ENCODE measurements at places on chromosomes 5 and 9.

DNA sequence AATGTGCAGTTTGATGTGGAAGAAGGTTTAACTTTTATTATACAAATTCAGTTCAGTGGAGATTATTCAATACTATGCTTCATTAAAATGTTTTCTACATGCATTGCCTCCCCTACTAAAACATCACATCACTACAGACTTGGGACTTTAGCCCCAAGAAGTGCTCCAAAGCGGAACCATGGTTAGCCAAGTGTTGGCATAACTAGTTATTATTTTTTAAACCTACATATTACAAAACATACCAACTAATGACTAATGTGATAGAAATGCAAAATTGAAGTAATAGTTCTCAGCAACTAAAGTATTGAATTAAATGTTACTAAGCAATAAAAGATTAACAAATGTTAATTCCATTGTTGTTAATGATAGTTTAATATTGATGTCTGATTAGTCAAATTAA, 74.5 kb downstream of the XRCC4 start:
- no peak for DNase-seq

DNA sequence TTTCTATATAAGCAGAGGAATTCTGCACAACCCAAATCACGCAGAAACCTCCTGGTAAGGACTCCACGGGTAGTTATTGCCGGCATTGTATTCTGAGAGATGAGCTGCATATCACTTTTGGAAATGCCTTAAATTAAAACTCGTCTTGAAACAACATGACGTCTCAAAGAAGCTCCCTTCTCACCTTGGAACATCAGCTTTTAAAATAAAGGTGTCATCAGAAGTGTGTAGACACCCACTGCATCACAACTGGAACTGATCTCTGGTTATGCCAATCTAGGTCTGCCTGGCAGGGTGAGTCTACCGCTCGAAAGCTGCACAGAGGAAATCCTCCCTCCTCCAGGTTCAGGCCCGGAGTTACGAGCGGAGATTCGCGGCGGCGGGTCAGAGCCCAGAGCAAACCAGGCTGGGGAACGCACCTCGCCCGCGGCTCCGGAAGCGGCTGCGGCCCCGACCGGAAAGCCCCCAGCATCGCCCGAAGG, 974 bp upstream of the SLC12A2 start:
- no peak for DNase-seq

DNA sequence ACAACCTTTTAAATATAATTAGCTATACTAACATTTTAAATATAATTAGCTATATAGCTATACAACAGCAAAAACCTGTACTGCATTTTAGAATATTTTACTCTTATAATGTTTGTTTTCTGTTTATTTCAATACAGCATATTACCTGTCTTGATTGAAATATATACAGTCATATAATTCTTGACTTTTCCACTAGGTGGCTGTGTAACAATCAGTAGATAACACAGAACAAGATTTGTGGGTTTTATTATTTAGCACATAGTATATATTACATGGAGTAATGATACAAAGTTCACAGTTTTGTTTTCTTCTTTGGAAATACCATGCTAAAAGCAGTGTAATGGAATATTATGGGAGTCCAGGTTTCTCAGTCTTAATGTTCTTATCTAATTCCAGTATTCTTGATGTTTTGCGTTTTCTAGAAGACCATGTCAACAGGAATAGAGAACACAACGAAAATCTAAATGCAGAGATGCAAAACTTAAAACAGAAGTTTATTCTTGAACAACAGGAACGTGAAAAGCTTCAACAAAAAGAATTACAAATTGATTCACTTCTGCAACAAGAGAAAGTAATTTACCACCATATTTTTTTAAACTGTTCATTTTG, 13.3 kb downstream of the HMMR start:
- no peak for DNase-seq

GRCh38 chr9:12785260-12785770, 10.5 kb downstream of the LURAP1L start:
- no peak for DNase-seq

DNA sequence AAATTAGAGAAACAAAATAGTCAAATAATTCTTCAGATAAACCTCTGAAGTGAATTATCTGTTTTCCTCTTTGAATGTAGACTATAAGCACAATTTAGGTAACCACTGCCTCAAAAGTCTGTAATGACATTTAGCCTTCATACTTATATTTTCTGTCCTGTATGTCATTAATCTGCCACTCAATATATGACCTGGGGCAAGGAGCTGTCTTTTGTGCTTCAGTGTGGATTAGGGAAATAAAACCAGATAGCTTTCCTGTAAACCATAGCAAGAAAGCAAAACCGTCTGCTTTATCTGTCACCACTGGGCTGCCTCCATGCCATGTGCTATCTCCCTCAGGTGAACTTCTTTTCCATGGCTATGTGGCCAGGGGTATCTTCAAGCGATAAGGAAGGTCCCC, 606.6 kb upstream of the C9orf72 start:
- no peak for DNase-seq

DNA sequence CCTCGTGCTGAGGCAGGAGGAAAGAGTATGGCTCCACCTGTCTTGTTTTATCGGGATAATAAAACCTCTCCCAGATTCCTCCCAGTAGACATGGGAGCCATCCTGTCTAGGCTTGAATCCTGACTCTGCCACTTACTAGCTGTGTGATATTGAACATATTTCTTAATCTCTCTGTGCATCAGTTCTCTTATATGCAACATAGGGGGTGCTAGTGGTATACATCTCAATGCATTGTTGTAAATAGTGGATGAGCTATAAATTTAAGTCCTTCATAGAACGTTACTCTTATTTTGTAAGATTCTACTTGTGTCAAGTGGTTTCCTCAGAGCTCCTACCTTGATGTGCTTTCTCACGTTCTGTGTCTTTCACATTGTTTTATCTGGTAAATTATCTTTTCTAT, 417.7 kb upstream of the POU5F2 start:
- no peak for DNase-seq

DNA sequence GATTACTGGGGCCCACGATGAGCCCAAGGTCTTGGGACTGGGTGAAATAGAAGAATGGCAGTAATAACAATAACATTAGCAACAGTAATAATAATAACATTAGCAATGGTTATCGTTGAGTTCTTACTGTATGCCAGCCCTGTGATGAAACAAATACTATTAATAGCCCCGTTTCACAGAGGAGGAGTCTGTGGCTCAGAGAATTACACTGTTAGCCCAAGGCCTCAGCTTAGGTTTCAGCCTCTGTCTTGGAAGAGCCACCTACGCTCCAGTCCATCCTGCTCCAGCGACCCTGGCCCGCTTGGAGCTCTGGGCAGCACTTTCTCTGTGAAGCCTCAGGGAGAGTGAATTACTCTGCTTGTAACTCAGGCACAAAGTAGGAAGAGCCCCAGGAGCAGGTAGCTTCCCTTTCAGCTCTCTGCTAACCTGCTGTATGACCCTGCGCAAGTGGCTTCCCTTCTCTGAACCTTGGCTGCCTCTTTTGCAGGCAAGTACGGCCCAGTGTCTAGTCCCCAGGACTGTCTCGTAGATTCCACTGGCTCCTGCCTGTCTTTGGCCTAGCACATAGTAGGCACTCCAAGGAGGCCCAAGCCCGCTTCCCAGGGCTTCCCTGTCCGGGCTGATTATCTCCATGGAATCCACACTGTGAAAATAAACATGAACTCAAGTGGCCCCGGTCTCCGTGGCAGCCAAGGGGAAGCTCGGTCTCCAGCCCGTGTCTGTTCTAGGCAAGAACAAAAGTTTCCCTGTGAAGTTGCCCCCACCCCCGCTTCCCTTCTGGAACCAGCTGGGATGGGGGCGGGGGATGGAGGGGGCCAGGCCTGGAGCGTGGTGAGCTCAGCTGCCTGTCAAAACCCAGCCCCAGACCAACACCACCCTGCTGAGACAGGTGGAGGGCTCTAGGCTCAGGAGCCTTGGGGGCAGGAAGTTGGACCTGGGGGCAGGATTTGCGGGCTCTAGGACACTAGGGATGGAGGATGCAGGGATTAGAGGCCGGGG, 26.2 kb upstream of the LMX1B start:
- no peak for DNase-seq

- no peak for DNase-seq
Measured at GRCh38 chr5:57448751-57449150, 33.9 kb downstream of the ACTBL2 start.

- no peak for DNase-seq
Measured at GRCh38 chr5:169627551-169627950, 9.5 kb upstream of the DOCK2 start.

DNA sequence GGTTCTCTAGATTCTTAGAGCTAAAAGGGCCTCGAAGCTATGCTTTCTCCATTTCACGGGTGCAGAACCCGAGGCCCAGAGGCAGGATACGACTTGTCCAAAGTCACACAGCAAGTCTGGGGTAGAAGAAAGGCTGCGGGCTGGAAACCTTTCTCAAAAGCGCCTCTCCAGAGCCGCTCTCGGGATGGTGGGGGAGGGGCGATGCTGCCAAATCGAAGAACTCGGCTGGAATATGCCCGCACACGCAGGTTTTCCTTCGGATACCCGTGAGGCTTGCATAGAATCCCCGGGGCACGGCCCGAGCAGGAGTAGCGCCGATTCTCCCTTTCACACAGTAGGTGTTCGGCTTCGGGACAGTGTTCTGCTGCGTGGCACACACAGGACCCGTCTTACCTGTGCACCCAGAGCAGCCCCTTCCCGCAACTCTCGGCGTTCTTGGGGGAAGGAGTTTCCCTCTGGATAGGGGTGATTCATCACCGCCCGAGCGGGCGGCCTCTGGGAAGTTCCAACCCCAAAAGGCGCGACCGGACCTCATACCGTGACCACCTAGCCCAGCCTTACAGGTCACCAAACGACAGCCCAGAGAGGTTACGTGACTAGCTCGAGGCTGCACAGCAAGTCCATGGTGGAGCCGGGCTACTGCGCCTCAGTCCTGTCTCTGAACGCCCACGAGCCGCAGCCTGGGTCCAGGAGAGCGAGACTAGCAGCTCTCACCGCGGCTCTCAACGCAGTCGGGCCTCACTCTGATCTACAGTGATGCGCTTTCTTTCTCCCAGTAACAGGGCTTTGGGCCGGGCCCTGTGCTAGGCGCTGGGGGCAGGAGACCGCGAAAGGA, 4.1 kb downstream of the PAX5 start:
- DNase-seq: no peak

GRCh38 chr5:30113542-30113941, 1079.9 kb upstream of the CDH6 start:
- no peak for DNase-seq

DNA sequence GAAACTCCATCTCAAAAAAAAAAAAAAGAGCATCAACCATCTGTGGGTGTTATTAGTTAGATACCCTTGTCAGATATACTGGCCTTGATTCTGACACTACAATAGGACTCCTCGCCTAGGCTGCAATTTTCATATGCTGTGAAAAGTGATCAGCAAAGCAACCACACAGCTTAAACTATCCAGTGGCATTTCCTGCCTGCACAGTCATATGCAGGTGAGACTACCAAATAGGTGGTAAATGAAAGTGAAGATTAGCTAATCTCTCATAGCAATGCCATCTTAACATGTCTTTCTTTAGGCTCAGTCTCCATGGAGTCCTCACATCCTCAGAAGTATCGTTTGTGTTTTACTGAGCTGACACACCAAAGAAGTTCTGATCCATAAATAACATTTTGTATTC, 40.8 kb downstream of the GRAMD2B start:
- DNase-seq: no peak

- no peak for DNase-seq
Measured at GRCh38 chr5:135993335-135993879, 35.4 kb upstream of the TGFBI start.

GRCh38 chr5:1971944-1972343, 89.2 kb upstream of the IRX4 start:
- no peak for DNase-seq

GRCh38 chr9:700365-701282, 140.9 kb upstream of the DMRT1 start:
- no peak for DNase-seq

- DNase-seq: no peak
Measured at GRCh38 chr9:112332214-112332613, 1.2 kb downstream of the PTBP3 start.

- no peak for DNase-seq
Measured at GRCh38 chr9:98972716-98973115, 29.0 kb downstream of the COL15A1 start.

- no peak for DNase-seq
Measured at GRCh38 chr9:3660936-3661335, 135.1 kb upstream of the RFX3 start.

DNA sequence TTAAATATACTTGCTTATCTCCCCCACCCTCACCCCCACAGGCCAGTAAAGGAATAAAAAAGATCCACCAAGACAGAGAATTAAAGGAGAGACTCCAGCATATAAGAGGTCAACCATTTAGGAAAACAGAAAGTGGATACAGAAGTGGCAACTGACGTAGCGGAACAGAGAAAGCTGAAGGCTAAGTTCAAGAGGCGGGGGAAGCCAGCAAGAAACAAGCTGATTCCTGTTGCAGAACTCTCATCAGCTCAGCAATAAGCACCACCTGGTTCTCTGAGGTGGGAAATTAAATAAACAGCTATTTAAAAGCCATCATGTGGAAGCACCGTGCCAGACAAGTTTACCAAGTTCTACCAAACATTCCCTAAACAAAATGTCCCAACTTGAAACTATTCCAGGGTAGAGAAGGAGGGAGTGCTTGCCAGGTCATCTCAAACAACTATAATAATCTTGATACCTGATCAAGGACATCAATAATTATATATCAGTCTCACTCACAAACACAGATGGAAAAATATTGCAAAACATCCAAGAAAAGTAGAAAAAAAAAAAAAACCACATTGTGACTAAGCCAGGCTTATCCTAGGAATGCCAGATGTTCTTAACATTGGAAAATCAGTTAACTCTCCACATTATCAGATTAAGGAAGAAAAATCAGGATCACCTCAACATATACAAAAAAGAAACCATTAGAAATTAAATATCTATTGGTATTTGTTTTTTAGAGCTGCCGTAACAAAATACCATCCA, 7.3 kb upstream of the ARL15 start:
- DNase-seq: no peak

DNA sequence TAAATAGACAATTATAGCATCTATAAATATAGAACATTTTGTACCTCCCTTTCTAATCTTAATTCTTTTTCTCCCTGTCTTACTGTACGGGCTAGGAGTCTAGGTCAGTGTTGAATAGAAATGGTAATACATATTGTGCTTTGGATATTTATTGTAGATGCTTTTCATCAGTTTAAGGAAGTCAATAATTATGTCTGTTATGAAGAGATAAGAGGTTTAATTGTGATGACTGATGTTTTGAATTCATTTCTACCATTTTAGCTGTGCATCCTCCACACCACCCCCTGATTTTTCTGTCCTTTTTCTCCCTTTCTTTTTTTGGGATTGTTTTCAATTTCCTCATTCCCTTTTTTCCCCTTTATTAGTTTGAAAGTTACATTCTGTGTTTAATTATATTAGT, 95.8 kb downstream of the DOCK2 start:
- DNase-seq: no peak

All from NCI-H187 treated with DMSO at 0.1 percent for 48 hours (cell line).